Brain pericyte (primary cell): ENCODE measurements at places on chromosomes 6 and 20.
A peak's percentile ranks its signal among the peaks of the same experiment; 100 is the strongest.

GRCh38 chr6:113351173-113351834 is 505.8 kb upstream of the MARCKS start:
- DNase-seq: no peak

DNA sequence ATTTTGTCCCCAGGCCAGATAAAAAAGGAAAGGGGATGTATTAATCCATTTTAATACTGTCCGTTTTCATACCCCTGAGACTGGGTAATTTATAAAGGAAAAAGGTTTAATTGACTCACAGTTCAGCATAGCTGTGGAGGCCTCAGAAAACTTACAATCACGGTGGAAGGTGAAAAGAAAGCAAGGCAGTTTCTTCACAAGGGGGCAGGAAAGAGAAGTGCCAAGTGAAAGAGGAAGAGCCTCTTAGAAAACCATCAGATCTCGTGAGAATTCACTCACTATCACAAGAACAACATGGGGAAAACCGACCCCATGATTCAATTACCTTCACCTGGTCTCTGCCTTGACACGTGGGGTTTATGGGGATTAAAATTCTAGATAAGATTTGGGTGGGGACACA is 152.5 kb downstream of the IBTK start:
- DNase-seq: no peak

GRCh38 chr6:37607944-37608343 is 89.7 kb downstream of the MDGA1 start:
- DNase-seq: no peak

- DNase-seq: no peak
Measured at GRCh38 chr6:72348926-72349325, 272.9 kb upstream of the KCNQ5 start.

GRCh38 chr6:51289041-51289440 is 470.4 kb downstream of the TFAP2B start:
- no peak for DNase-seq

GRCh38 chr6:132300323-132300949 is 100.8 kb downstream of the MOXD1 start:
- DNase-seq: no peak

GRCh38 chr6:126804332-126805064 is 314.0 kb upstream of the RSPO3 start:
- DNase-seq: peak; percentile 13

DNA sequence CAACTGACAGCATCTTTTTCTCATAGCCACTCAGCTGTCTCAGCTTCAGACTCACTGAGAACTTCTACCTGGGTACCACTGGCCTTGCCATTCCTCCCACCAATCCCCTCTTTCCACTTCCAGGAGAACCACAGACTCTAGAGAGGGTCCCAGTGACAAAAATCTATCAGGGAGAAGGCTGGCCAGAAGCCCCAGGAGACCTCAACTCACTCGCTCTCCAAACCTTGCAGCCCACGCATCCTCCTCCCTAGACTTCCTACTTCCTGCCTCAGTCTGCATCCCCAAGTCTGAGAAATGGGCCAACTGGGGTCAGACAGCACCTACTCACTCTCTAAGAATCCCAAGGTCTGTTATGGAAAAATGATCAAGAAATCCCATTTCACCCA is 1.2 kb downstream of the TMEM239 start:
- DNase-seq: no peak

- no peak for DNase-seq
Measured at GRCh38 chr6:2426561-2427340, 181.3 kb upstream of the GMDS start.

DNA sequence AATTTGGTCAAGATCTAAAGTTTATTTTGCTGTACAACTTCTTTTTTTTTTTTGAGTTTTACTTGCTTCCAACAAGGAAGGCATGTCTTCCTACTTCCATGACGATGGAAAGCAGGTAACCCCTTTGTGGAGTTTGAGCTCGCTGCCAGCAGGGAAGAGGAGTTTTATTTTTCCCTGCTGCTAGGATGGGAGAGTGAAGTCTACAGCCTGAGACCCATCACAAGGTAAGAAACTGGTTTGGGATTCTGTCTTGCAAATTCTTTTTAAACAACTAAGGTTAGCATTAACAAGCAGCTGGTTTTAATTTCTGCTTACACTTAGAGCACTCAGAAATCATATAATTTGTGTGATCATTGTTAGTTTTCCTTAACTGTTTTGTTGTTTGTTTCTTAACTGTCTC is 108.0 kb upstream of the MAP3K4 start:
- DNase-seq: no peak

GRCh38 chr6:25878721-25879322 is 4.8 kb upstream of the SLC17A3 start:
- DNase-seq: no peak

- peak; percentile 38 for DNase-seq
Measured at GRCh38 chr6:722077-722524, 29.2 kb upstream of the EXOC2 start.

GRCh38 chr6:38730140-38730862 is 15.2 kb downstream of the DNAH8 start:
- DNase-seq: no peak

DNA sequence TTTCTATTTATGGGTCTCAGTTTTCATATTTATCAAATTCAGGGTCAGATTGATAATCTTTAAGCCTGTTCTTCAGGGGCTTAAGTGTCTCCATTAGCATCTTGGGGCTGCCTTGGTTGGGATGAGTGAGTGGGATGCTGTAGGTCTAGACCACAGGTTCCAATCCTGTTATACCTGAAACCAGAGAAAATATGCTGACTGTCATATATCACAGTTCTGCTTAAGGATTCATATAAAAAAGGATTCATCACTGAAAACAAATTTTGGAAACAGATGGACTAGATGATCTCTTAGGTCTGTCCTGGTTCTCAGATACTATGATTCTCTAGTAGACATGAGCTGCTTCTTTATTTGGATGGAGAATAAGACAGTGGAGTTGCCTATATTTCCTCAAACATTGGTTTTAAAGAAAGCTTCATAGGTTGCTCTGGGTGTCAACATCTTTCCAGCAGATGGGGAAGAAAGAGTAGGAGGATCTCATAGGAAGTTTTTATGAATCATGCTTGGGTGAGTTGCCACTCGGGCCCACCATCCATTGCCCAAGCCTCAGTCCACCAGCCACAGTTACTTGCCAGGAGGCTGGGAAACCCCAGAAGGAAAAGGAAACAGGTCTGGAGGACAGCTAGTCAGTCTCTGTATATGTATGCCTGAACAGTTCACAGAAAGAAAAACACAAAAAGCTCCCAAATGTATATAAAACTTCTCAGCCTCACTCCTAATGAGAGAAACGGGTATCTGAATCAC is 42.9 kb upstream of the MAP7 start:
- DNase-seq: no peak

- no peak for DNase-seq
Measured at GRCh38 chr6:143015300-143015706, 45.4 kb upstream of the AIG1 start.

GRCh38 chr6:73377225-73377624 is 7.5 kb upstream of the OOEP start:
- no peak for DNase-seq
